ENCODE measurements at places on chromosomes 7 and 10.

- no peak for DNase-seq
These were observed 83.6 kb upstream of the TMEM106B start for GRCh38 chr7:12127455-12127854.

- DNase-seq = no peak
These were observed 327.6 kb upstream of the ZNF32 start for GRCh38 chr10:43976292-43976691.

- no peak for DNase-seq
These were observed 115.5 kb upstream of the STK17A start for GRCh38 chr7:43467406-43467805.

- DNase-seq = no peak
These were observed 98.9 kb downstream of the LHPP start for GRCh38 chr10:124560377-124561105.

- DNase-seq = no peak
These were observed 701 bp downstream of the MTPAP start for GRCh38 chr10:30348378-30348776.

GRCh38 chr7:44709011-44709915 is 39.4 kb upstream of the ZMIZ2 start:
- DNase-seq = no peak

GRCh38 chr7:123557016-123557397 is 611 bp downstream of the NDUFA5 start:
- DNase-seq = no peak

DNA sequence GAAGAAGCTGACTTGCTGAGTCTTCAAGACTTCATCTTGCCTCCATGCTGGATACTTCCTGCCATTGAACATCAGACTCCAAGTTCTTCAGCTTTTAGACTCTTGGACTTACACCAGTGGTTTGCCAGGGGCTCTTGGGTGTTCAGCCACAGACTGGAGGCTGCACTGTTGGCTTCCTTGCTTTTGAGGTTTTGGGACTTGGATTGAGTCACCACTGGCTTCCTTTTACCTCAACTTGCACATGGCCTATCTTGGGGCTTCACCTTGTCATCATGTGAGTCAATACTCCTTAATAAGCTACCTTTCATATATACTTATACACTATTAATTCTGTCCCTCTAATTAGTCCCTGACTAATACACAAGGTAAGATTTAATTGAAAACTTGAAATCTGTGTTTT is 361.7 kb upstream of the SEMA3C start:
- DNase-seq = no peak

GRCh38 chr7:126211875-126212274 is 1040.9 kb downstream of the GRM8 start:
- DNase-seq = no peak

- no peak for DNase-seq
These were observed 9.2 kb downstream of the NDUFA5 start for GRCh38 chr7:123548406-123548805.

- no peak for DNase-seq
These were observed 245.5 kb upstream of the PPP2R2D start for GRCh38 chr10:131655101-131655849.

DNA sequence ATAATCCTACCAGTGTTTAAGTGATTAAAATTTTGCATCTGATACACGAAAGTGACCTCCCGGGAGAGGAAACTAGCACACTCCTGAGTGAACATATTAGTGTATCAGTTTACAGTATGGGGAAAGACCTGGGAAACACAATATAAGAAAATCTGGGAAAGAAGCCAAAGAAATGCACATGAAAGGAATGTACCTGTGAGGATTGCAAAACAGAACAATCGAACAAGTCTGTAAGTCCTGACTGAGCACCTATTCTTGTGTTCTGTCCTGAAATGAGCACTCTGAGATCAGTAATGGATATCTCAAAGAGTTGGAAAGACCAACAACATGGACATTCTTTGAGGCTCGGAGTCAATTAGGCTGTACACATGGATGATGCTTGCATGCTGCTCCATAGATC is 554.7 kb downstream of the SORCS3 start:
- DNase-seq = no peak

GRCh38 chr10:72935361-72935760 is 19.2 kb downstream of the PLA2G12B start:
- no peak for DNase-seq

DNA sequence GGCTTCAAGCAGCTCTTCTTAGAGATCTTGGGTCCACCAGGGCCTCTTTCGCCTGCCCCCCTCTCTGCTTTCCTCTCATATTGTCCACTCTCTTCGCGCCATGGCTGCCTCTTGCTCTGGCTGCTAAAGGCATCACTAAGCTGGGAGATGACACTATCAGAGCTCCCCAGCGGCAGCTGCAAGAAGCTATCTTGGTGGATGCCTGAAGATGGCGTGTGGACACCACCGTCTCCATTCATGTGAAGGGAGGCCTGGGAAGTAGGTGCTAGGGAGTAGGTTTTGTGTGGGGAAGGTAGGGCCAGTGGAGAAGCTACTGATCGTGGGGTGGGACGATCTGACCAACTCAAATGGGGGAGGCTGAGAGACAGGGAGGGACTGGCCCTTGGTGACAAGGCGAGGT is 45.9 kb upstream of the PDLIM1 start:
- no peak for DNase-seq

DNA sequence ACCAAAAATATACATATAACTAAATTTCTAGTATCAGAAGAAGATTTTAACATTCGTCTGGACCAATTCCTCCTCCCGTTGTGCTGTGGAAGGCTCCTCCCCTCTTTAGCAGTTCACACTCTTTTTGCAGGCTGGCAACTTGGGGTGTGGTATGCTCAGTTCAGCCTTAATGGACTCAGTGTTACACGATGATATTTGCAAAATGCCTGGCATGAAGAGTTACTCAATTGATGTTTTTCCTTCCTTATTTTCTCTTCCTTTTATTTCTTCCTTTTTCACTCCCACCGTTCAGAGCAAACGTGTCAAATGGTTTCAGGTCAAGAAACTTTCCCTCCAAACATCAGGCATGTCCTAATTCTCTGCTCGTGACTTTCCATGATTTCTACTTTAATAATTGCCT is 248.3 kb downstream of the PHF14 start:
- no peak for DNase-seq

DNA sequence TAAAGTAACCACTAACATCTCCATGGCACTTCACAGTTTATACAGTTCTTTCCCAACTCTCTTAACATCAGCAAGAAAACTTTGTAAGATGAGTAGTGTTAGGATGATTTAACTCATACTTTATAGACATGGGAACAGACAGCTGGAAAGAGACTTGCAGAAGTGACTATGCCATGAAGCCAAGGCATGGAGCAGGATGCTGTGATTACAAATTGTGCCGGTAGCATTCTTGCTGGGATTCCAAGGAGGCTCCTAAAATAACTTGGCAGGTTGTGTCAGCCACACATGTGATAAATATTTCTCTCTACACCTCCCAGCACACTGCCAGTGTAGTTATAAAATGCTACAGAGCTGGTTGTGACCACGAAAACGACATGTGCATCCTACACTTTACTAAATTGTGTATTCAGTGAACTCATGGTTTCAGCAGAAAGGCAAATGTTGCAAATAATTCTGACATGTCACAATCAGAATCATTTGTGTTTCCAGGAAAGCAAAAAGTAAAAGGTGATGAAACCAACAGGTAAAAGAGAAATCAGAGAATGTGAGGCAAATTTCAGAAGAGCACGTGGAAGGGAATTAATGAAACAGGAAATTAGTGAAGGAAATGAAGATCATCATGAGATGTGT is 5.6 kb upstream of the CYP3A4 start:
- DNase-seq = no peak

GRCh38 chr7:108537229-108537628 is 11.3 kb upstream of the PNPLA8 start:
- DNase-seq = no peak

DNA sequence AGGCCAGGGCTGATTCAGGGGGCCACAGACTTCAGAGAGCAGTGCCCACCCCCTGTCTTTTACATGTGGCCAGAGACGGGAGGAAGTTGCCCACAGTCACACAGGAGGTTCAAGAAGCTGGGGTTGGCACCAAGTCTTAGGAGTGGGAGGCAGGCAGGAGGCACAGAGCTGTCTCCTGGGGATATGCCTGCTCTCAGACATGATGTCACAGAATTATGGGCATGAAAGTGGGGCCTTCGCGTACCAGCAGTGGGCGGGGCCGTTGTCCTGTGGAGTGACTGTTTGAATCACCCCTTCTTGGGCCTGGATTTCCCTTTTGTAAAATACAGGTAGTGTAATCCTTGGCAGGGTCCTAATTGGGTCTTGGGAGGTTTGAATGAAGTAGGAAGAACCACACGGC is 81.2 kb upstream of the PPIF start:
- no peak for DNase-seq

GRCh38 chr7:25557930-25558329 is 329.6 kb upstream of the NPVF start:
- no peak for DNase-seq

- DNase-seq = no peak
These were observed 76.4 kb downstream of the CRPPA start for GRCh38 chr7:16344927-16345326.

DNA sequence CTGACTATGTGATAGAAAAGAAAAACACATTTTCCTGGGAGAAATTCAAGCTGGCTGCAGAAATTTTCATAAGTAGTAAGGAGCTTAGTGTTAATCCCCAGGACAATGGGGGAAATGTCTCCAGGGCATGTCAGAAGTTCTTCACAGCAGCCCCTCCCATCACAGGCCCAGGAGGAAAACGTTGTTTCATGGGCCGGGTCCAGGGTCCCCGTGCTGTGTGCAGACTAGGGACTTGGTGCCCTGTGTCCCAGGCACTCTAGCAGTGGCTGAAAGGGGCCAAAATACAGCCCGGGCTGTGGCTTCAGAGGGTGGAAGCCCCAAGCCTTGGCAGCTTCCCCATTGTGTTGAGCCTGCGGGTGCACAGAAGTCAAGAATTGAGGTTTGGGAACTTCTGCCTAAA is 99.0 kb upstream of the ASAH2 start:
- DNase-seq = no peak

- DNase-seq = no peak
These were observed 5.8 kb downstream of the CFAP69 start for GRCh38 chr7:90250601-90251303.

DNA sequence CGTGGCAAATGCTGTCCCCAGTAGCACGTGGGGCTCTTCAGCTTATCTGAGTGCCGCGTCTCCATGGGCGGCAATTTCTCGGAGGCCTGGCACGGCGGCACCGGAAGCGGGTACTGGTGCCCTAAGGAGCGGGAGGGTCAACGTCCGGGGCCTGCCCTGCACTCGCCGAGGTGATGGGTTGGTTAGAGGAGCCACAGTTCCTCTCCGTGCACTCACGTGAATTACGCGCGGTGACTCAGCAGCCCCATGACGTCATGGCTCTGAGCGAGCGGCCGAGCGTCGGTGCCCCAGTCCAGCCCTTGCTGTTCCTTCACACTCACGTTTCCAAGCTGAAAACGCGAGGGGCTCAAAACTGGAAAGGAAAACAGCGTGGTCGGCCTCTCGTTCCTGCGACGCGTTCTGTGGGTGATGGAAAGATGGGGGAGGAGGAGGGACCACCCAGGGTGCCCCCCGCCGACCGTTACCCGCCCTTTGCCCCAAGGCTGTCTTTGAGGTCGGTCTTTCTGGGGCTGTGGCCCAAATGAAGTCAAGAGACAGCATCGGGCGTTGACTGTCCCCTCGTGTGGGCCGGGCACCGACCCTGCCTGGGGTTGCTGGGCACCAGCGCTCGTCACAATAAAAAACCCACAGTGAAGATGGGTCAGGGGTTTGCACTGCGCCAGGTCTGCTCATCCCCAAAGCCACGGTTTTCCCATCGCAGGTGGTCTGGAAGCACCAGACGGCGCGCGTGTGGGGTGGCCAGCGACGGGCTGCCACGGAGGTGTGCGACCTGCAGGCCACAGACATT is 70.4 kb upstream of the CFAP46 start:
- DNase-seq = no peak

GRCh38 chr7:86949052-86949778 is 110.2 kb downstream of the ELAPOR2 start:
- DNase-seq = no peak

- DNase-seq = no peak
These were observed 260.2 kb downstream of the AUTS2 start for GRCh38 chr7:69858471-69858870.

DNA sequence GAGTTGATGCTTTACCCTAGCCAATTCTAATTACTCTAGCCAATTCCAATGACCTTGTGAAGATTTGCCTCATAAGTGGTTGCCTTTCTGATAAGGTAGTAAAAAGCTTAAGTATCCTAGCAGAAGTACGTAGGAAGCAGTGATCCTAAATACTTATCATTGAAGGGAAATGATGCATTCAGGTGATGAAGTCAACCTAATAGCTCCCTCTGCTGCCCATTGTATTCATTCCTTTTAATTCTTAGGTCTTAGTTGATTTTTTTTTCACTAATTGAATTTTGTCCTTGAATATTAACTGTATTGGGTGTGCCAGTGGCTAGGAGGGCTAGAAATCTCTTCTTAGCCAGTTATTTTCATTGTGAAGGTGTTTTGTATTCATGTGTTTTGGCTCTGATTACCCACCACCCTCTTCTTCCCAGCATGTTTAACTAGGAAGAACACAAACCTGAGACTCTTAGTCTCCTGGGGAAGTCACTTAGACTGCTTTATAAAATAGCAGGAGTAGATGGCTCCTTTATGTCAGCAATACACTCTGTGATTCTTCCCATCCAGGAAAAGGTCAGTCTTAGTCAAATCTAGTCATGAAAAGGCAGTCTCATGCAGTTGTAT is 46.3 kb downstream of the PLEKHA8 start:
- no peak for DNase-seq

DNA sequence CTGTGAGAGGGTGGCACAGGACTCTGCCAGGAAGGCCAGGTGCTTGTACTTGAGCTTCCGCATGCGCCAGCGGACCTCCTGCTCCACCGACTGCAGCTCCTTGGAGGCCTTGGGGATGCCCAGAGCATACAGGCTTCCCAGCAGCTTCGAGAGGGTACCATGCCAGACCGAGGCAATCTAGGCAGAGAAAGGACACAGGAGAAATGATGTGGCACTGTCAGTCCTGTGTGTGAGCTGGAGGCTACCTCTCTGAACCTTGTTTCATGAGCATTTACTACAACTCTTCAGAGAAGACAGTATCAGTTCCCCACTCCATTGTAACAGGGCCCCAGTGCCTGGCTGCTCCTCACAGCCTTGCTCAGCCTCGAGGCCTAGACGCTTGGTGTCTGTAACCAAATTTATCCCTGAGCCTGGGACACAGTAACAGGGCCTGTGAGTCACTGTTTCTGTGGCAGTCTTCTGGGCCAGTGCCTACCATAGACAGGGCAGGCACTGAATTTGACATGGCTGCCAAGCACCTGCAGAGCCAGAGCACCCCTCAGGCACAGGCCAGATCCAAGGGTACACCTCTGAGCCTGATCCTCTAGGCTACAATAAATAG is 5.8 kb downstream of the TBRG4 start:
- DNase-seq = no peak

- no peak for DNase-seq
These were observed 30.7 kb downstream of the ANKIB1 start for GRCh38 chr7:92276460-92276864.

- no peak for DNase-seq
These were observed 101.4 kb downstream of the ITGB8 start for GRCh38 chr7:20432071-20432470.
